Esophagus mucosa (tissue), 1 donor: ENCODE measurements at places on chromosomes 2 and 18. TPM values are rescaled to one million over a fixed set of nuclear protein-coding genes. Genes with fewer than 3 reads are reported as not detected.

The TLX2 gene
- total RNA-seq: not detected

The SULT1C2 gene
- not detected for total RNA-seq

The PIEZO2 gene
- 0.76 TPM for total RNA-seq

GRCh38 chr2:216142540-216142939, 33.4 kb downstream of the XRCC5 start:
- ATAC-seq: no peak

DNA sequence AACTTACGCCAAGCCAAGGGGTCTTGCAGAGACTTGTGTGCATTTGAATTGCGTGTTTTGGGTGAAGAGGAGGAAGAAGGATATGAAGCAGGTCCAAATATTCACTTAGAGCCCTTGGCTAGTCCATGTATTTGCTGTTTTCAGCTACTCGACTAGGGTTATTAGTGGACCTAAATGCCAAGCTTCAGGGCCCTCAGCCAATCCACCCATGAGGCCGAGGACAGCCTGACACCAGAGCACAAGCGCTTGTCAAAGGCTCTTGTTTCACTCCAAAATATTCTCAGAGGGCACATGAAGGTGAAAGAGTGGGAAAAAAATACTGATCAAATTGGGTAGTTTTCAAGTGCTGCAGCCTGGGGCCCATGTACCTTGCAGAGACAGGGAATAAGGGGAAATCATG, 174.8 kb upstream of the ACAA2 start:
- no peak for ATAC-seq

DNA sequence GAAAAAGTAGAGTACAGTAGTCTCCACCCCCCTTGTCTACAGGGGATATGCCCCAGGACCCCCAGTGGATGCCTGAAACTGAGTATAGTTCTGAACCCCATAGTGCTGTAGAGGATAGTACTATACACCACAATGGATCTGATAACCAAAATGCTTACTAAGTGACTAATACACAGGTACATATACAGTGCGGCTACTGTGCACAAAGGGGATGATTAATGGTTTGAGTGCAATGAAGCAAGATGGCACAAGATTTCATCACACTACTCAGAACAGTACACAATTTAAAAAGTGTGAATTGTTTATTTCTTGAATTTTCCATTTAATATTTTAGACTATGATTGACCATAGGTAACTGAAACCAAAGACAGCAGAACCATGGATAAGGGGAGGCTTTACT, 446.9 kb upstream of the NRP2 start:
- peak; percentile 93 for ATAC-seq

- no peak for ATAC-seq
Measured at GRCh38 chr18:74758995-74759394, 161.3 kb downstream of the ZNF407 start.

GRCh38 chr18:4060427-4061281, 394.5 kb downstream of the DLGAP1 start:
- no peak for ATAC-seq

GRCh38 chr2:9297807-9298206, 91.2 kb downstream of the ASAP2 start:
- no peak for ATAC-seq

DNA sequence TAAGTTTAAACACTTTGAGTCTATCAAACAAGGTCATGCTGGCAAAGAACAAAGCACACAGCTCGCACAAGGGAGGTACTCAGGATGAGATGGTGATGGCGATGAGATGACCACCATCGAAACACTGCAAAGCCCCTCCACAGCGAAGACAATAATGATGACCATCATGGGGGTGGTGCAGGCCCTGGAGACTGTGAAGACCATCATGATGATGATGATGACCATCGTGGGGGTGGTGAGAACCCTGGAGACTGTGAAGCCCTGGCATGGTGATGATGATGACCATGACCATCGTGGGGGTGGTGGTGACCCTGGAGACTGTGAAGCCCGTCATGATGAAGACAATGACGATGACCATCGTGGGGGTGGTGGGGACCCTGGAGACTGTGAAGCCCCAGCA, 81.6 kb upstream of the SALL3 start:
- no peak for ATAC-seq

DNA sequence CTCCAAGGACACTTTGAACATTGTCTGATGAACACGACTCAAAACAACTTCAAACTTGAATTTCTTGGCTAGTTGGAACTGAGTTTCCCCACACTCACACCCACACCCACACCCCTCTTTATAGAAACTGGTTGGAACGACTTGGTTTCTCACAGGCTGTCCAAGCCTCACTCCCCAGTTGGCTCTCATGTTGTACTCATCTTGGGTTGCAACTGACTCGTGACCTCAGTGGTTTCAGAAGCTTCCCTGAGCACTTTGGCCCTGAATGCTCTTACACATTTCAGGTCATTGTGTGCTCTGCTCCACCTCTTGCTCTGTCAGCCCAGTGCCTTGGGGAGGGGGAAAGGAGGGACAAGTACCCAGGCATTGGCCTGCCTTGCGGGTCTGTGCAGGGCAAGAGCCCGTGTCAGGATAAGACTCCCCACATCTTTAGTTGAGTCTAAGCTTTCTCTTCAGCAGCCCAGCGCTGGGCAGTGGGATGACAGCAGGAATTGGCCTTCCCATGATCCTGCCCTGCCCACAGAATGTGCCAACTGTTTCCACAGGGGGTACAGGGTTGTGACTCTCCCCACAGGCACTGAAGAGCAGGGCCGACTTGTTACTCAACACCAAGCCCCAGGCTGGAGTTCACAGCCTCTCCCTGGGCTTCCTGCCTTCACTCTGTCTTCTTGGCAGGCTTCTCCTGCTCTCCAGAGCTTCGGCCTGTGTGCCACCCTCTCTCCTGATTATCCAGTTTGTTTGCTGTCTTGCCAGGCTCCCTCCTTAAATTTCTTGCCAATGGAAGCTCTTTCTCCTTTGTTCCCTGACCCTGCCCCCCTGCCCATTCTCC, 104.6 kb downstream of the RTN4 start:
- peak; percentile 96 for ATAC-seq

DNA sequence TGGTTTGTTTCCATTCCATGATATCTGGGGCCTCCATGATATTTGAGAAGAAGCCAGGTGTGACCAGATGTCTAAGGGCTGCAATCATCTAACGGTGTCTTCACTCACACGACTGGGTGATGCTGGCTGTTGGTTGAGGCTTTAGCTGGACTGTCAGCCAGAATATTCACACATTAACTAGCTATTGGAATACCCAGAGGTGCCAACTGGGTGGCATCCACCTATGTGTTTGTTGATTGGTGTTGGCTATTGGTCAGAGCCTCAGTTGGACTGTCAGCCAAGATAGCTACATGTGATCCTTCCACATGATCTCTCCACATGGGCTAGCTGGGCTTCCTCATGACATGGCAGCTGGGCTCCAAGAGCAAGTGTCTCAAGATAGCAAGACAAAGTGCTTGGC, 117.4 kb downstream of the CDCA7 start:
- ATAC-seq: no peak
